Skin of body (tissue), 3 donors: ENCODE measurements at places on chromosomes 5 and 9.

DNA sequence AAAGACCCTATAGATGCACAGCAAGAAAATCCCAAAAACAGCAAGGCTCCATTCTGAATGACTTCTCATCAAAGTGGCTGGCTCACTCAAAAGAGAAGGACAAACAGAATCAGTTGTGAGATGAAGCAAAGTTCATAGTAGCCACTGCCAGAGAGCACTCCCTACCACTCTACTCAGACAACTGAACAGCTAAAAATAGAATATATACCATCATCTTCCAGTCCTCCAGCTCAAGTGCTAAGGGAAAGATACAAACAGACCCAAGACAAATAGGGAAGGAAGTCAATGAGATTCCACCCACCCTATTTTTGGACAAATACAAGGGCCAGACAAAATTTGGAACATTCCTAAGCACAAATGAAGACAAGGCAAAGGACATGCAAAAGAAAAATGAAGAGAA, 20.6 kb downstream of the GNAQ start:
- no peak for DNase-seq

- no peak for DNase-seq
These were observed 138.8 kb downstream of the KDM4C start for GRCh38 chr9:6896562-6896961.

GRCh38 chr9:16825331-16825725, 45.1 kb downstream of the BNC2 start:
- peak; percentile 20 for DNase-seq

- no peak for DNase-seq
These were observed 44.1 kb upstream of the KCNN2 start for GRCh38 chr5:114317751-114318150.

GRCh38 chr5:133340822-133341221, 271.5 kb downstream of the FSTL4 start:
- DNase-seq, result no peak

- DNase-seq, result no peak
These were observed 3.5 kb downstream of the SPOUT1 start for GRCh38 chr9:128825923-128826700.

- DNase-seq, result no peak
These were observed 16.7 kb upstream of the SCGB3A1 start for GRCh38 chr5:180607861-180608571.

GRCh38 chr5:42315214-42315613, 108.0 kb upstream of the GHR start:
- no peak for DNase-seq

DNA sequence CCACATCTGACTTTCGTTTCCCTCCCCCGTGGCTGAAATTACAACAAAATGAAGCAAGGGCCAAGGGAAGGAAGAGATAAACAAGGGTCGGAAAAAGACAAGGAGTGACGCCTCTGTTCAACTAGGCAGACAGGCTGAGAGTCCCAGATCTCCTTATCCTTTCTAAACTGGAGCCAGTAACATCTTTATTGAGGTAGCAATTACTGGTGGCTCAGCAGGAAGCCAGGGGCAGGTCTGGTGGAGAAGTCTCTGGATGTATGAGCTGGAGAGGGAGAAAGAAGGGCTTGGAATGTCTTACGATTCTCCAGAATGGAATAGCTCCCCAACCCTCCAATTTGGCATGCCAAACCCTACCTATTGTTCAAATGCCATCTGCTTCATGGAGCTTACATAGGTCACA, 190.8 kb upstream of the BRINP1 start:
- DNase-seq, result no peak

GRCh38 chr5:1111241-1111726, 579 bp downstream of the SLC12A7 start:
- DNase-seq, result no peak

GRCh38 chr9:4297786-4298254, 2.0 kb downstream of the GLIS3 start:
- peak; percentile 68 for DNase-seq

- DNase-seq, result no peak
These were observed 104.7 kb downstream of the PDZD2 start for GRCh38 chr5:31743678-31744077.

GRCh38 chr9:20962536-20963225, 68.8 kb downstream of the HACD4 start:
- DNase-seq, result peak; percentile 72

GRCh38 chr5:169081000-169081724, 219.8 kb downstream of the SLIT3 start:
- no peak for DNase-seq

GRCh38 chr5:156182174-156182967, 144.6 kb upstream of the SGCD start:
- DNase-seq, result no peak
